RPMI7951 (cell line): ENCODE measurements at places on chromosomes 13 and 19.

DNA sequence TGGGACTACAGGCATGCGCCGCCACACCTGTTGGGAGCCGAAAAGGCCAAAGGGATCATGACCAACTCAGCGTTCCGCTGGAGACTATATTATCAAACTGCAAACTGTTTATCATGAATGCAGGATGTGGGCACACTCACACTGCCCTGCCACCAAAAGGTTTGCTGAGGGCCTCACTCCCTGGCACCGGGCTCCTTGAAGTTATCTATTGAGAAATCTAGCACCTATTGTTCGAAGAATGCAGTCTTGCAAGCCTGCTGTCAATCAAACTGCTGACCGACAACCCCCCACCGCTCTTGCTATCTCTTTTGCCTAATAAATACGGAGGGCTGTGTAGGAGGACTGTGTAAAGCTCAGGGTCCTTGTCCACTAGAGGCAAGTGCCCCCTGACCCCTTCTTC is 5.2 kb upstream of the ZNF836 start:
- DNase-seq: no peak

- no peak for DNase-seq
These were observed 183.9 kb downstream of the DCLK1 start for GRCh38 chr13:35947315-35947714.

GRCh38 chr13:33531484-33531883 is 245.9 kb upstream of the STARD13 start:
- no peak for DNase-seq

- no peak for DNase-seq
These were observed 10.1 kb downstream of the ANO8 start for GRCh38 chr19:17324357-17325114.

DNA sequence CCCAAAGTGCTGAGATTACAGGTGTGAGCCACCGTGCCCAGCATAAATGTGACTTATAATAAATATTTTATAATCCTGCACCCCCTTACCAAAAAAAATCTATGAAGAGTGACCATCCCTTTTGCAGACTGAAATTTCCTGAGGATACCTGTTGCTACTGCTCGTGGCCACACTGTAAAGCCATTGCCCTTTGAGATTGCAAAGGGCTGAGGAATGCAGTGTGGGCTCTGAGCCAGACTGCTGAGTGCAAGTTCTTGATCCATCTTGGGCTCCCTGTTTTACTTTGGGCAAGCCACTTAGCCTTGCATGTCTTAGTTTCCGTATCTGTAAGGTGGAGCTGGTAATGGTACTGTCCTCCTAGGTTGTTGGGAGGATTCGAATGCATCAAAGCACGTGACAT is 23.4 kb downstream of the SIPA1L3 start:
- peak; percentile 26 for DNase-seq

GRCh38 chr19:2037651-2038255 is 13.3 kb downstream of the MKNK2 start:
- DNase-seq: no peak

GRCh38 chr13:45718992-45719391 is 16.9 kb downstream of the CBY2 start:
- no peak for DNase-seq

DNA sequence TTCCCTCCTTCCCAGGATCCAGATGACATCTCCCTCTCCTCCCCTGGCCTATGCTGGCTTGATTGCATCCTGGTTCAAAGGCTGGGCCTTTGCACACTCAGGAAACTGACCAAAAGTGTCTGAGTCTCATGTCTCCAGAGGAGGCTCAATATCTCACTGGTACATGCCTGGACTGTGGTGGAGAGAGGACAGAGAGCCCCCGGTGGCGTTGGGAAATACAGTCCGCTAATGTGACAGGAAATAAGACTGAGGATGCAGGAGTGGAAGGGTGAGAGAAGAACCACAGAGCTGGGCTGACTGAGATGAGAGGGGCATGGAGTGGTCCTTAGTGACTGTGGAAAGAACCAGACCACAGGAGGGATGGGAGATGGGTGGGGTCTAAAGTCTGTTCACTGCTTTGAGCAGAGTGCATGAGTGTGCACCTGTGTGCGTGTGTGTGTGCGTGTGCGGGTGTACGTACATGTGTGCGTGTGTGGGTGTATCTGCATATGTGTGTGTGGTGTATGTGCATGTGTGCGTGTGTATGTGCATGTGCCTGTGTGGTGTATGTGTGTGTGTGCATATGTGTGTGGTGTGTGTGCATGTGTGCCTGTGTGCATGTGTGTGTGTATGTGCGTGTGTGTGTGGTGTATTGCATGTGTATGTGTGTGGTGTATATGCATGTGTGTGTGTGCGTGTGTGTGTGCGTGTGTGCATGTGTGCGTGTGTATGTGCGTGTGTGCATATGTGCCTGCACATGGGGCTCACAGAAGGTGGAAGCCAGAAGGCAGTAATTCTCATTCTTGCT is 1.9 kb downstream of the SIGLEC5 start:
- DNase-seq: no peak

GRCh38 chr19:15672580-15673175 is at the start of gene CYP4F12:
TSS of gene CYP4F12 (plus strand) at chr19:15673087. CDS start at chr19:15673530, 443 bp downstream.
- DNase-seq: peak; percentile 69

DNA sequence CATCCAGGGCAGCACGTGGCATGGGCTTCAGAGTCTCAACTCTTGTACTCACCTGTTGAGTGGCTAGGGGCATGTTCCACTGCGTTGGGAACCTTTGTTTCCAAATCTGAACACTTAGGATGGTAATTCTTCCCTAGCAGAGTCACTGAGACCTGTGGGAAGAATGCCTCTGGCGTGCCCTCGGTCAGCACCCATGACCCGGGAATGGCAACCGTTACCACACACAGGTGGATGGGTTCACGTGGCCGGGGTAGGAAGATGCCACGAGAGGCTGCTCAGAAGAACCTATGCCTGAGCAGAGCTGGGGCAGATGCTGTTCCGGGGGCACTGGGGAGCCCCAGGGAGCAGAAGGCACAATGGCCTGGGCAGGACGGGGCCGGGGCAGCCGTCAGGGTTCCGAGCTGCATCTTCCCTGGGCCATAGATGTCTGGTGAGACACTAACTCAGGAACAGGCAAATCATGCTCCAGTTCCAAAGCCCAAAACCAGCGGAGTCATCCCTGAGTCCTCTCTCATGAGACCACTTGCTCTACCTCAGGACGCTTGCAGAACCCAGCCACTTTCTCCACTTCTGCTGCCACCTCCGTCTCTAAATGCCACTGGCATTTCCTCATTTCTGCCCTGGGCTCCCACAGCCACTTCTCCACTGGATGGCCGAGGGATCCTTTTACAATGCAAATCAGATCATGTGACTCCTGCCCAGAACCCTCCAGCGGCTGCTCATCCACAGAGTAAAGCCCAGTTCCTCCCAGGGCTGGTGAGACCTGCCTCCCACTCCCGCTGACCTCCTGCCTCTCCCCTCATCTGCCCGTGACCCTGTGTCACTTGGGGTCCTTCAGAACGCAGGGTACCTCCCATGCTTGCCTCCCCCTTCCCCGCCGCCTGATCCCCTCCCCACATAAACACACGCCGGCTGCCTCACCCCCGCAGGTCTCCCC is 36.7 kb downstream of the FAM124A start:
- no peak for DNase-seq

GRCh38 chr19:1482361-1483130 is 3.5 kb upstream of the C19orf25 start:
- no peak for DNase-seq

DNA sequence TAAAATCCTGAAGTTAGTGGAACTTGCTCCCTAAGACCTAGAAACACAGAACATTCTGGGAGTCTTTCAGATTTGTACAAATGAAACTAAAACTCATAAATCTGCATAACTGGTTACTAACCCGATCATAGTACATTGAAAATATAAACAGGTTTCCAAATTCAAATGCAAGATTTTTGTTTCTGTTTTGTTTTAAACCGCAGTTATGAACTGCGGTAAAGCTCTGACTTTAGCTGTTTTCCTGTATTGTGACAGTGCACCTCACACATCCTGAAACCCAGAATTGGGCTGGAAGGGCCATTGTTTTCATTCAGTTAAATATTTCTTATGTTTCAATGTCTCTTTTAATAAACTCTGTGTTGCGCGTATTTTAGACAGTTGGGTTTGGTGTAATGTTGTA is 204.7 kb downstream of the SHISA2 start:
- no peak for DNase-seq
